Activated naive CD8-positive, alpha-beta T cell treated with anti-CD3 and anti-CD28 coated beads, Interleukin-2, amount 10 ng/mL, durations not matched to agents 7 days and 5 days (primary cell): ENCODE measurements at places on chromosomes 6 and 20. TPM values are rescaled to one million over a fixed set of nuclear protein-coding genes. Genes with fewer than 3 reads are reported as not detected.
A peak's percentile ranks its signal among the peaks of the same experiment; 100 is the strongest.

Gene EPPIN
- not detected for total RNA-seq

Gene TUBB2B
- total RNA-seq: not detected

Gene LY86
- 5.7 TPM for total RNA-seq

Gene TMEM200A
- 1.4 TPM for total RNA-seq

Gene KHDRBS2
- not detected for total RNA-seq

DNA sequence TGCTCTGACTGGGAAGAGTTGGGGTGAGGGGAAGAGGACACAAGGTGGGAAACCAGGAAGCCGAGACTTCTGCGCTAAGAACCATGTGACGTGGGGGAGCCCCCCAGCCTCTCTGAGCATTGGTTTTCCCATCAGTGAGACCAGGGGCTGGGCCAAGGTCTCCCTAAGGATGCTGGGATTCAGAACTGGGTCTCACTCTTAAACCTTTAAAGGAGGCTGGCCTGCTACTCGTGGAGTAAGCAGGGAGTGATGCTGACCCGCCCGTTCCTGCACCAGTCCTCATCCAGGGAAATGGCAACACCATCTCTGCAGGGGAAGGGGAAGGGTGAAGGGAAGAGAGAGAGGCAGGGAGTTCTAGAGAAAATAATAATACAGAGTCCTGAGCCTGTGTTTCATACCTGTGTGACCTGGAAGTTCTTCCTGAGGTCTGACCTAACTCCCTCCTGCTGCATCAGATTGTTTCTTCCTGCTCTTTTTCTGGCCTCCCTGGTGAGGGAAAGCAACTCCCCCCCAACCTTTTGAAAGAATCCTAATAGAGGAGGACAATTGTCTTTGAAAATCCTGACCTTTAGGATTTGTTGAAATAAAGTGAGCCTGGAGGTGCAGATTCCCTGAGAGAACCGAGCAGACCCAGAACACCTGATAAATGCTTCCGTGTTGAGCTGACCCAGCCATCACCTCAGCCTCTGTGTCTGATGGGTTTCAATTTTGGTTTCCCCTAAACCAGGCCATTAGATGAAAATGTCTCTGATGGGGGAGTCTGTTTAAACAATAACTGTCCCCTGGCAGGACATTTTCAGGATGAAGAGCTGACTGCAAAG lies 3.0 kb upstream of the GRM4 start:
- DNase-seq: peak; percentile 17

- DNase-seq: no peak
Measured at GRCh38 chr6:108758884-108759283, 89.3 kb upstream of the ARMC2 start.

GRCh38 chr6:26304797-26305640 lies 60.0 kb upstream of the BTN3A2 start:
- DNase-seq: peak; percentile 59

DNA sequence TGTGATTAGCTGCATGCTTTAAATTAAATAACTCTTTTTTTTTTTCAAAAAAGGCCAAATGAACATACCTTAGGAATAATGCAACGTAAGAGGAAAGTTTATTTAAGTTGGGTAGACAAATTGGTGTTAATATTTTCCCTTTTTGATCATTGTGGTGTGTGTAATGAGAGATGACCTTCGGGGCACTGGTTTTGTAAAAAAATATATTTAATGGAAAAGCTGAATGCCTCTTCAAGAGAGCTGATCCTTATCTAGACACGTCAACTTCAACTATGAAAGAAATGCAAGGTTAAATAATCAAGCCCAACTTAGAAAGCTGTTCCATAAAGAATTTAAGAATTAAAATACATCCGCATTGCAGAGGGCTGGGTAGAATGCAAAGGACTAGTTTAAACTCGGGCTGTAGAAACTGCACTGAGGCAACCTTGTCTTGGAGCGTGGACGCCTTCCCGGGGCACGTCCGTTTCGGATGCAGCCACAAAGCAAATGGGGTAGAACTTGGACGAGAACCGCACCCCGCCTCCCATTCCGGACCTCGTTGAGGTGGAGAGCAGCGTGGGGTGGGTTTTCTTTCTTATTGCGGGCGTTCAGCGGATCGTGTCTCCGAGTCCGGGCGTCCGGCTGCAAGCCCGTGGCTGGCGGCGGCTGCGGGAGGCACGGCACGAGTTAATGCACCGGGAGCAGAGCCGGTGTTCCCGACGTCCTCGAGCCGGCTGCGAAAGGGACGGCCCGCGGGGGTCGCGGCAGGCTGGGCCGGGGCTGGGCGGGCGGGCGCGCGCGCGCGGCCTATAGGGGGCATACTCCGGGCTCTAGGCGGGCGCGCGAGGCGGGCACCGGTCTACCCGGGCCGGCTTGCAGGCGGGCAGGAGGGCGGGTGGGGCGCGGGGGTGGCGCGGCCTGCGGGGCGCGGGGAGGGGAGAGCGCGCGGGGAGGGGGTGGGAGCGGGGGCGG lies 1.9 kb downstream of the JARID2 start:
- peak; percentile 76 for DNase-seq

GRCh38 chr6:144265390-144265789 lies 19.7 kb upstream of the UTRN start:
- no peak for DNase-seq

DNA sequence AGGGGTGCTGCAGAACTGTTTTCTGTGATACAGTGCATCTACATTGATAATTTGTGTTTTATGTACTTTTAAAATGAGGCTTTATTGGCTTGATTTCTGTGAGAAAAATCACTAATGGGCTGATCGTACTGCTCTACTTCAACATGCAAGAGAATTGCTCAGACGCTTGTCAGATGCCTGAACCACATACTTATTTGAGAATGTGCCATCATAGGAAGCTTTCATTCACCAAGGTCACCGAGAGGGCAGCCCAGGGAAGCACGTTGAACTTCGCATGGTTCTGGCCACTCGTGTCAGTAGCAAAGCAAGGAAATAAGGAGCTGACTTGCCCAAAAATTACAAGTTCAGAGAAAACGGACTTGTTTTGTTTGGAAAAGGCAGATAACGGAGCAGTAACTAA lies 168.5 kb upstream of the AKAP12 start:
- DNase-seq: no peak

DNA sequence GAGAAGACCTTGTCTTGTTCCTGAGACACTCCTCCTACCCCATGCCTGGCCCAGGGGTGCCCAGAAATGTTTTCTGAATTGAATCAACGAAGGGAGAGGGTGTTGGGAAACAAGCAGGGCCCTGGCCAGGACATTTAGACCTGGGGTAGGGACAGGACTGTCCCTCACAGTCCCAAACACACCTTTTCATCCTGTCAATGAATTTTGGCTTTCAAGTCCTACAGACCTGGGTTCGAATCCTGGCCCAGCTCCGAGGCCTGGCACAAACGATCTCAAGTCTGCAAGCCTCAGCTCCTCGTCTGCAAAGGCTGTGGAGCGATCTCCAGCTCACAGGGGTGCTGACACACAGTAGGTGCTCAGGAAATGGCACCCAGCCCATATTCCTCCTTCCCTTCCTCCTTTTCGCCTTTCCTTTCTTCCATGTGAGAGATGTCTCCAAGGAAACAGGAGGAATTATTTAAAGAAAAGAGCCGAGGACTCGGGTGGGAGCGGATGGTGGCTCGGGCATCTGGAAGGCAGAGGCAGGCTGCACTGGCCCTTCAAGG lies 7.3 kb upstream of the DLGAP4 start:
- DNase-seq: no peak

GRCh38 chr6:52937908-52938307 lies 28.4 kb upstream of the GSTA3 start:
- DNase-seq: no peak

GRCh38 chr20:17431621-17432364 lies 99.4 kb downstream of the BFSP1 start:
- DNase-seq: peak; percentile 47

DNA sequence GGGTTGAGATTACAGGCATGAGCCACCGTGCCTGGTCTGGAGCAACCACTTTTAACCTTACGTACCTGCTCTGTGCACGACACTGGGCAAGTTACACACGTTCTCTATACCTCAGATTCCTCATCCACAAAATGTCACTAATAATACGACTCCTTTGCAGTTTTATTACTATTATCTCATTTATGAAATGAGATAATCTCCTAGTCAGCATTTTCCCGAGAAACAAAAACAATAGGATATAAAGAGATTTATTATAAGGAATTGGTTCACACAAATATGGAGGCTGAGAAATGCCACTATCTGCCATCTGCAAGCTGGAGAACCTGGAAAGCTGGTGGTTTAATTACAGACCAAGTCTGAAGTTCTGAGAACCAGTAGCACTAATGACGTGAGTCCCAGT lies 12.0 kb upstream of the KIF13A start:
- DNase-seq: no peak

- DNase-seq: no peak
Measured at GRCh38 chr6:134217798-134218140, 100.1 kb downstream of the SGK1 start.

GRCh38 chr6:32088487-32089049 lies 20.6 kb downstream of the TNXB start:
- DNase-seq: no peak

DNA sequence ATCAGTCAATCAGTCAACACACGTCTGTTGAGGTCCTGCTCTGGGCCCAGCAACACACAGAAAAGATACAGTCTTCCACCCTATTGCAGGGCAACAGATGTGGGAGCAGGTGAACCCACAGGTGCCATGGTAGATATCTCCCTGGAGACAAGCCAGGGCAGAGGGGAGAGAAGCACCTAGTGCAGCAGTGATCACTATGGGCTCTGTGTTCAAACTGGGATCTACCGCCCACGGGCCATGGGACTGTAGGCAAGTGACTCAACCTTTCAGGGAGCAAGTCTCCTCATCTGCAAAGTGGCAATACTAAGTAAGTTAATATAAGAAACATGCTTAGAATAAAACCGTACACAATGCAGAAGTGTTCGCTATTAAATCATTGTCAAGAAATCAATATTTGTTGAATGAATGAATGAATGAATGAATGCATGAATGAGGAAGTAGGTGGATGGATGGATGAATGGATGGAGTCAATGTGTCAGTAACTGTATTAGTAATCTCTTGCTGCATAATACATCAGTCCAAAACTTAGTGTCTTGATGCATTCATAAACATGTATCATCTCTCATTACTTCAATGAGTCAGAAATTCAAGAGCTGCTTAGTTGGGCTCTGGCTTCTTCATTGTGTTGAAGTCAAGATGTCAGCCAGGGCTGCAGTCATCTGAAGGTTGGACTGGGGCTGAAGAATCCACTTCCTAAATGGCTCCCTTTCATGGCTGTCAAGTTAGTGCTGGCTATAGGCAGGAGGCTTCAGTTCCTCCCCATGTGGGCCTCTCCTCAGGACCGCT lies 31.9 kb upstream of the NFATC2 start:
- DNase-seq: no peak

GRCh38 chr20:8299921-8300320 lies 167.9 kb downstream of the PLCB1 start:
- DNase-seq: no peak

DNA sequence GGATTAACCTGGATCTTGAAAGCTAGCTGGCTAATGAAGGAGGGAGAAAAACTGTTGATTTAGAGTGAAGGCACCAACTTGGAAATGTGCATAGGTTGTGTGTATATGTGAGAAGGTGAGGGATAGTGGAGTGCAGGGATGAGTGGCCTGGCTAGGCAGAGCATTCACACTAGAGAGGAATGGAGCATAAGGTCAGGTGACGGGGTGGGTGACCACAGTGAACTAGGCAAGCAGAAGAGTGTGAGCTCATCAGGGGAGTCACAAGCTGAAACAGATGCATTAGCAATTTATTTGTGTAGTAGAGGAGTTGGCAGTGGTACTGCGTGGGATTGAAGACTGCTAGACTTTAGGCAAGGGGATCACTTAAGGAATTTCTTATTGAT lies 10.5 kb downstream of the ANKRD66 start:
- no peak for DNase-seq

DNA sequence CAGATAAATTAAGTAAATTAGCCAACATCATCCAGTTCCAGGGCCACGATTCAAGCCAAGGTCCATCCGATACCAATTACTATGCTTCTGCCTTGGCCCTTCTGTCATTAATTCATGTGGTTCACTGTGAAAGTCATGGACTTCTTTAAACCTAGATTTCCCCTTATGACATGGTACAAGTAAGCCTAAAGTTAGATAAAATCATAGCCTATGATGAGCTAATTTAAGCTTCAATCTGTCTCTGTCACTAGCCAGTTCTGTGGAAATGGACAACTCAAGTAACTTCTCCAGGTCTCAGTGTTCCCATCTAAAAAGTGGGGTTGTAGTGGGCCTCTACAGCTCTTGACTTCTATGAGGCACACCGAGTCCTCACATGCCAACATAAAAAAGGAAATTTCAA lies 225.5 kb upstream of the MARCKS start:
- no peak for DNase-seq

DNA sequence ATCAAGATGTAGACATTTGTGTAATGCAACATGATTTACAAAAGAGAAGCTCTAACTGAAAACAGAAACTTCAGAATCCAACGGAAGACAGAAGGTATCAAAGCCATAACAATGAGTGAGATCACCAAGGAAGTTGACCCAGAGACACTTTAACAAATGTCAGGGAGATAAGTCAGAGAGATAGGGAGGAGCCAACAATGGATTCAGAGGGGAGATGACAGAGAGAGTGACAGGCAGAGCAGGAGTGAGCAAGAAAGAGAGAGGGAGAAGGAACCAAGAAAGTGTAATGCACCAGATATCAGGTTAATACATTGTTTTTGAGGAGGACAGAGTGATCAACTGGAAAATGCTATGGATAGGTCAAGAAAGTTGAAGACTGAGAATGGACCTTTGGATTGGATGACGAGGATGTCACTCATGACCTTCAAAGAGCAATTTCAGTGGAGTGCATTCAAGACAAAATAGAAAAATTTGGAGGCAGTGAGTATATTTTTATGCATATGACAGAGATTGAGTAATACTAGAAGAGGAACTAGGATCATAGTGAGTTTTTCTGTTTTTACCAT lies 86.6 kb downstream of the TRDN start:
- no peak for DNase-seq

DNA sequence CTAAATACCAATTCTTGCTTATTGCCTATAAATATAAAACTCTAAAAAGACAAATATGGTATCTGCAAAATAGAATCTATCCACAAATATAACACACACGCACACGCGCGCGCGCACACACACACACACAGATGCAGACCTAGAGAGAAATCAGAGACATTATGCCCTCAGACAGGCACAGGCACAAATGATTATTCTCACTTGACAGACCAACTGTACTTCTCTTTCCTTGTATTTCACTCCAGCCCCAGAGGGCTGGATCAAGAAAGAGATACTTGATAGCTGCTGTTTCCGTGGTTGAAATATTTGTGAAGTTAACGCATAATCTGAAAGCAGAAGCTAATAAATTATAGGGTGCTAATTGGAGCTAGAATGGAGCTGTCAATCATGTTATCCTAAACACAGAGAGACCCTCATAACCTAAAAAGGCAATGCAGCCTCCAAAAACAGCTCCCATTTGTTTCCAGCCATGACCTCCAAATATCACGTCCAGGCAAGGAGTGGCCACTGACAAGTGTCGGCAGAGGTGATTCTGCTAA lies 11.5 kb downstream of the VGLL2 start:
- no peak for DNase-seq
